ENCODE measurements at places on chromosomes 3 and 15. TPM values are rescaled to one million over a fixed set of nuclear protein-coding genes. Genes with fewer than 3 reads are reported as not detected.

The EFCC1 gene
- 0.13 TPM for total RNA-seq

DNA sequence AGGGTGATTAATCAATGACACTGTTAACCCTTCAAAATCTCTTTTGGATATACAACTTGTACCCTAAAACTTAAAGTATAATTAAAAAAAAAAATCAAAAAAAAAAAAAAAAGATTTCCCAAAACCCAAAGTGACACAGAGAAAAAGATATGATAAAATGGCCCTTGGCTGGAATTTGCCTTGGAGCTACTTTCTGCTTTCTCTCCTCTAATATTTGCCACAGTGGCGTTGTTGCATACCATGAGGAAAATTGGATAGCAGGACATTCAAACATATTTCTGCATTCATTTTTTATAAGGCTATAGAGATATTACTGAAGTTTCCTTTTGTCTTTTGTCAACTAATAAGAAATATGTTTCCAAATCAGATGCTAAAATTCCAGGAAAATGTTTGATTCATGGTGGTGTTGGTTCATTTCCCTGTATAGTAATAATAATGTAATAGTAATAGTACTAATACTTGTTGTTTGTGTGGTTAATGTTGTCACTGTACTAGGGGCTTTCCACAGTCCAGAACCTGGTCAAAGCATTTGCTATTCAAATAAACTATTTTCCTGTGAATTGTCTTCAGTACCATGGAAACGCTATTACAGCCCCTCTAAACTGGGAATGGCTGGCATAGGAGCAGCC is 441.3 kb upstream of the THBS1 start:
- no peak for DNase-seq
- H3K4me1 ChIP-seq: peaks cover 26% of the 10 kb centered on the region
- no peaks in the 10 kb centered on the region for H3K36me3 ChIP-seq
- no peak overlapping the region for H3K4me3 ChIP-seq

GRCh38 chr3:94095111-94095510 is 32.2 kb downstream of the NSUN3 start:
- H3K27ac ChIP-seq: no peak overlapping the region
- H3K4me3 ChIP-seq: no peak overlapping the region
- no peaks in the 10 kb centered on the region for H3K4me1 ChIP-seq
- H3K27me3 ChIP-seq: no peaks in the 10 kb centered on the region
- peaks cover 32% of the 10 kb centered on the region for H3K36me3 ChIP-seq

DNA sequence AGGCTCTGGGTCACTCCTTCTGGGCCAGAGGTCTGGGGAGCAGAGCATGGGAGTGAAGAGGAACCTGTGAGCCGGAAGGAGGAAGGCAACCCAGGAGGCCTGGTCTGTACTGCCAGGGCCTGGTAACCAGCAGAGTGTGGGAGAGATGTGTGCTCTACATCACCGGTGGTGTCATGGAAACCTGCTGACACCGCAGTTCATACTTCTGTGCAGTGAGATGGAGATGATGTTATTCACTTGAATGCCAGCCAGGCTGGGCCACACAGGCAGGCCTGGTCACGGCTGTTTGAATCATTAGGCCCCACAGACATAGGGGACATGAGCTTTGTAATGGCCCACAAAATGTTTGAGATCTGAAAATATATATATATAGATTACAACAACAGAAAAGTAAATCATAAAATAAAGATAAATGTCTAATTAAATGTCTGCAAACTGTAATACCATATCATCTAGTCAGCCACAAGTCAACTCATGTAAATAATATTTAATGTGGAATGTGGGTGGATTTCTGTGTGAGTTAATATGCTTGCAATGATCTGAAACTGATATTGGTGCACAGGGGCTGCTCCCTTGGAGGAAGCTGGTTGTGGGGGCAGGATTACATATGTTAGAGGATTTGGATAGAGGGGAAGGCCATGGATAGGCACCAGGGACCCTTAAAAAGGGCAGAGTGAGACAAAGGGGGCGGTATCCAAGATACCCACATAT is 108.5 kb upstream of the PFN2 start:
- peaks cover 59% of the 10 kb centered on the region for H3K4me1 ChIP-seq
- no peaks in the 10 kb centered on the region for H3K27me3 ChIP-seq
- peak overlapping the region; percentile 94 for H3K27ac ChIP-seq
- DNase-seq: no peak
- no peak overlapping the region for H3K4me3 ChIP-seq

DNA sequence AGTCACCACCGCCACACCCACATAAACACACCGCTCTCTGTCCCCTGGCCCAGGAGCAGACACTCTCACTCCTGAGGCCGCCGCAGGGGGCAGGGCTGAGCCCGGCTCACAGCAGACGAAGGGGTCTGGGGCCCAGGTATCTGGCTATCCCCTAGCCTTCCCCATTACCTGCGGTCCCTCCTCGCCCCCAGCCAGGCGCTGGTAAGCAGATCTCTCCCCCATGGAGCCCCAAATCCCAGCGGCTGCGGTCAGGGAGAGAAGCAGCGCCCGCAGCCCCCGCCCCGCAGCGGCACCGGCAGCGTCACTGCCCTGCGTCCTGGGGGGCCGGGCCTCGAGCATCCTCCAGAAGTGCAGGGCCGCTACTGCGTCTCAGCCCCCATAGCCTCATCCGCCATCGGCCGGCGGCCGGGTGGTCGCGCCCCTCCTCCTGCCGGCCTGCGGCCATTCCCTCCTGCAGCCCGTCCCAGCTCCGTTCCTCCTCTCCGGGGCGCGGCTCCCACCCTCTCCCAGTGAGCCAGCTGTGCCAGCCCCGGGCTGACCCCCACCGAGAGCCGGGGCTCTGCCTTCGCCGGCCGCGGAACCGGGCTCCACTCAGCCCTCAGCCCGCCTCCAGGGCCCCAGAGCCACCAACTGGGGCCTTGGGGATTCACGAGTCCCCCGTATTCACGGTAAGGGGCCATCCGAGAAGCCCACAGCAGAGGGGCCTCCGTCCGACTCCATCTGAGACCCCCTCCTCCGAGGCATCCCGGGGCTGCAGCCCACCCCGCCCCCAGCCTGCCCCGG is 13.1 kb downstream of the TNK2 start:
- H3K27ac ChIP-seq: peak overlapping the region; percentile 92
- no peaks in the 10 kb centered on the region for H3K27me3 ChIP-seq
- DNase-seq: no peak
- H3K4me1 ChIP-seq: peaks cover 61% of the 10 kb centered on the region

DNA sequence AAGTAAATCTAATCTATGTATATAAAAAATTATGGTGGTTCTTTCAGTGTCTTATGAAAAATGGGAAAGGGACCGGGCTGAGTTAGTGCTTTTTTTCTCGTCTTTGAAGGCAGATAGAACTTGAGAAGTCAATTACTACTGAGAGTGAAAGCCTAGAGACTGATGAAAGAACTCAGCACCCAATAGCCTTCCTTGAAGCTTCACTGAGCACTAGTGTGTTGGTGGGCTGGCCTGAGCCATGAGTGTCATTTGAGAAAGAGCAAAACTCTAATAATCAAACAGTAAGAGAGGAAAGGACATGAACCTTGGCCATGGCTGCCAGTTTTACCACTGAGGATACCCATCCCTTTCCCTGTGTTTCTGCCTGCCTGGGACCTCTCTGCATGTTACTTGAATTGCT is 428.3 kb upstream of the RASGRP1 start:
- H3K27me3 ChIP-seq: no peaks in the 10 kb centered on the region
- H3K4me3 ChIP-seq: no peak overlapping the region
- no peak for DNase-seq
- no peak overlapping the region for H3K27ac ChIP-seq
- H3K36me3 ChIP-seq: no peaks in the 10 kb centered on the region
- H3K4me1 ChIP-seq: peaks cover 31% of the 10 kb centered on the region

- no peak for DNase-seq
- H3K4me1 ChIP-seq: peaks cover 89% of the 10 kb centered on the region
- H3K36me3 ChIP-seq: peaks cover 9% of the 10 kb centered on the region
Measured at GRCh38 chr3:34258271-34258998, 460.0 kb downstream of the PDCD6IP start.

DNA sequence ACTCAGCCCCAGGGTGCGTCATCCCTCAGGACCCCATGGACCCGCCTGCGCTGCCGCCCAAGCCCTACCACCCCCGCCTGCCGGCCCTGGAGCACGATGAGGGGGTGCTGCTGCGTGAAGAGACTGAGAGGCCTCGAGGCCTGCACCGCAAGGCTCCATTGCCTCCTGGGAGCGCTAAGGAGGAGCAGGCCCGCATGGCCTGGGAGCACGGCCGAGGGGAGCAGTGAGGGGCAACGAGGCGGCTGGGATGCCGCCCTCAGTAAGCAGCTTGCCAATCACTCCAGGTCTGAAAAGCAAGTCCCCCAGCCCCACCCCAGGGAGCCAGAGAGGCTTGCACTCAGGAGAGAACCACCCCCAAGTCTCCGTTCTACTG is 3.8 kb upstream of the MANF start:
- DNase-seq: no peak
- H3K36me3 ChIP-seq: no peaks in the 10 kb centered on the region
- H3K4me3 ChIP-seq: no peak overlapping the region
- H3K4me1 ChIP-seq: peaks cover 20% of the 10 kb centered on the region

GRCh38 chr3:49699281-49699979 is 10.1 kb downstream of the RNF123 start:
- peaks cover 5% of the 10 kb centered on the region for H3K4me1 ChIP-seq
- peak overlapping the region; percentile 38 for H3K27ac ChIP-seq
- H3K4me3 ChIP-seq: no peak overlapping the region
- DNase-seq: no peak
- peaks cover 10% of the 10 kb centered on the region for H3K36me3 ChIP-seq
- H3K27me3 ChIP-seq: no peaks in the 10 kb centered on the region

DNA sequence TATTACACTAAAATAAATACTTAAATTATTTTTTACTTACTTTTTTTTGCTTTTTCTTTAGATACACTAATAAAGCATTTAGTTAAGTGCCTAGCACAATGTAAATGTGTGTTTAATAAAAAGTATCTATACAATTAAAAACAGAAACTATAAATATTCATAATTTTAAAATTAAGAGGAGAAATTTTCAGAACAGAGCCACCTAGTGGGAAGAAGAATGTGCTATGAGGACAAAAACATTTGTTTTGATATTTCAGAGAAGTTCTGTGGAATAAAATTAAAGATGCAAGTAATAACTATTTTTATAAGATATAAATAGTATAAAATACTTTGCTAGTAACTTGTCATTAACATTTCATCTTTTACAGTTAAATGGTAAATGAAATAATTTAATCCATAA is 33.6 kb upstream of the PLSCR5 start:
- no peak for DNase-seq
- H3K36me3 ChIP-seq: no peaks in the 10 kb centered on the region
- peaks cover 2% of the 10 kb centered on the region for H3K4me1 ChIP-seq

GRCh38 chr15:65937476-65937875 is 68.2 kb downstream of the RAB11A start:
- DNase-seq: no peak
- no peak overlapping the region for H3K4me3 ChIP-seq
- no peak overlapping the region for H3K27ac ChIP-seq
- H3K27me3 ChIP-seq: peaks cover 7% of the 10 kb centered on the region

- H3K36me3 ChIP-seq: peaks cover 9% of the 10 kb centered on the region
Measured at GRCh38 chr3:123310741-123311140, 109.0 kb downstream of the SEC22A start.

DNA sequence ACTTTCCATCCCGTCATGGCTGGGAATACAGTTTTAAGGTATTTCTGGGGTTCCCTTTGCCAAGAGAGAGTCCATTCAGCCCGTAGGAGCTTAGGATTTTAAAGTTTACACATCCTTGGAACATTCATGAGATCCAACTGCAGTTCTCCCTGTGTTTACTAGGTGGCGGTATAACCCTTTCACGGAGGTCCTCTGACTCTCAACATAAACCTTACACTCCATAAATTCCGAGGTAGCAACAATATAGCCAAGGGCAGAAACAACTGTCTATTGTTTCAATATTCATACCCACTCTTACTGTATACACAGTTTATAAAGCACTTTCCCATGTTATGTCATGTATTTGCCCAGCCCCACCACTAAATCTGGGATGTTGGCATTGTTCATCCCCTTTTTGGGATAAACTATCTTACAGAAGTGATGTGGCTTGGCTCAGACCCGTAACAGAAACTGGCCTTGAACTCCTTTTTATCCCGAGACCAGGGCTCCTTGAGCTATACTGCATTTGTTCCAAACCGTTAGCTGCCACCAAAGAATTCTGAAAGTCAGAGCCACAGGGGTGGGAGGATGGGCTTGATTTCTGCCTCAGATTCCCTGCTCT is 69.2 kb upstream of the COL6A5 start:
- H3K27me3 ChIP-seq: peaks cover 21% of the 10 kb centered on the region
- no peak overlapping the region for H3K27ac ChIP-seq
- H3K4me3 ChIP-seq: no peak overlapping the region

GRCh38 chr3:122260206-122260605 is 64.8 kb upstream of the CSTA start:
- H3K4me1 ChIP-seq: no peaks in the 10 kb centered on the region
- no peak overlapping the region for H3K27ac ChIP-seq
- H3K4me3 ChIP-seq: no peak overlapping the region
- no peaks in the 10 kb centered on the region for H3K36me3 ChIP-seq
- H3K27me3 ChIP-seq: peaks cover 16% of the 10 kb centered on the region
- DNase-seq: no peak

- peak overlapping the region; percentile 94 for H3K4me3 ChIP-seq
- no peak for DNase-seq
- peaks cover 77% of the 10 kb centered on the region for H3K4me1 ChIP-seq
- H3K27me3 ChIP-seq: no peaks in the 10 kb centered on the region
Measured at GRCh38 chr3:66497985-66498671, 2.7 kb downstream of the LRIG1 start.
